ENCODE measurements at places on chromosomes 1 and 21.

- no peak for DNase-seq
These were observed 62.9 kb upstream of the SELENON start for GRCh38 chr1:25737130-25737529.

DNA sequence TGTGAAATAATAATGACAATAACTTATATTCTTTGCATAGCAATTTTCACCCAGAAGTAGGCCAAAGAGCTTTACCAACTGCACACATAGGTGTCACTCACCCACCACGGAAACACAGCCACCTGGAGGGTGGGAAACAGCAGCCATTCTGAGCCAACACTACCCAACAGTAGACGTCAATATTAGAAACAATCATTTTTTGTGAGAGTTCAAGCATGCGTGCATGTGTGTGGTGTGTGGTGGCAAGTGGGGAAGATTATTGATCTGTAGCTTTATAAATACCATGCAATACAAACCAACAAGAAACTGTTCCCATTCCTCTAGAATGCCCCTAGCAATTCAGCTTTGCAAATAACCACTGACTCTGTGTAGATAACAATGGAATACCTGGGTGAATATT is 19.1 kb downstream of the PROX1 start:
- no peak for DNase-seq

DNA sequence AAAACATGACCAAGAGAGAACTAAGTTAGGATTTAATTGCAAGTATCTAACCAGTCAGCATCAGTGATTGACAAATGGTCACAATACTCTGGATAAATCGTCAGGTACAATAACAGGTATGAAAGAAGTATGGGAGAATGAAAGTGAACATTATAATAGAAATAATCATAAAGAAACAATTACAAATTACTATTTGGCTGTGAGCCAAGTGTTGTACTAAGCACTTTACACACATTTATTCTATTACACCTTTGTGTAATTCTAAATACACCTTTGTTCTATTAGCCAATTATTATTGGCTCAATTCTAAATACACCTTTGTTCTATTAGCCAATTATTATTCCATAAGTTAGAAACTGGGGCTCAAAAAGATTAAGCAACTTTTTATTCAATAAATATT is 114.7 kb downstream of the KCNH1 start:
- DNase-seq = no peak

DNA sequence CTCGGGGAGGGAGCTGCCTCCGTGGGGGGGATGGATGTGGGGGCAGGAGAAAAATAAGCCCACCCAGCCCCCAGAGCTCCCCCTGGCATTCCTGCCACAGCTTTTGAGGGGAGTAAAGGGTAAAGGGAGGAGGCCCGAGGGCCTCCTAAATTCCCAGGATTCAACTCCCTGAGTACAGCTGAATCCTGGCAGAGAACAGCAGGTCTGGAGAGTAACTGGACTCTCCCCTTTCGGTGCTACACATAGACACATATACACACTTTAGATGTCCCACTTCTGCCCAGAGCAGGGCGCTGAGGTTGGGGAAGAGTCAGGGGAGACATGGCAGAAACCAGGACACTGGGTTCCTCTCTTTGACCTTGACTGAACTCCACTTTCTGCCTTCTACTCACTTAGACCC is 3.0 kb downstream of the KIRREL1 start:
- DNase-seq = no peak

GRCh38 chr21:45329261-45330074 is 41.8 kb upstream of the POFUT2 start:
- no peak for DNase-seq

GRCh38 chr1:6332821-6333220 is 60.7 kb downstream of the ACOT7 start:
- no peak for DNase-seq

GRCh38 chr1:166924823-166925541 is 48.9 kb upstream of the TADA1 start:
- DNase-seq = no peak

- DNase-seq = no peak
These were observed 78.0 kb downstream of the HLX start for GRCh38 chr1:220957233-220957605.

GRCh38 chr1:5576011-5576672 is 416.1 kb downstream of the NPHP4 start:
- DNase-seq = no peak

- no peak for DNase-seq
These were observed 196.0 kb downstream of the CRB1 start for GRCh38 chr1:197464044-197464443.

- DNase-seq = no peak
These were observed 8.5 kb downstream of the CGN start for GRCh38 chr1:151519667-151520066.

DNA sequence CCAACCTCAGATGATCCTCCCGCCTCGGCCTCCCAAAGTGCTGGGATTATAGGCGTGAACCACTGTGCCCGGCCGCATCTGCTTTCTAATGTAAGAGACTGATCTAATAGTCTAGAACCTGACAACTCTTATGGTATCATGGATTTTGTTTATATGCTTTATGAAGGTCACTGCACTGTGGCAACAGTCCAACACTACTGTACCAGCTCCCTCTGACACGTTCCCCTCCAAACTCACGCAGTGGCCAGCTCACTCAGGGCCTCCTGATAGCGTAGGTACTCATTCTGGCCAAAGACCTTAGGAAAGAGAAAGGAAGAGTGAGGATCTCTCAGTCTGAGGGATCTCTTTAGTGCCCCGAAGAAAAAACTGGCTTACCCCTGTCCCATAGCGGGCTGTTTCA is 6.0 kb upstream of the CFAP141 start:
- no peak for DNase-seq

DNA sequence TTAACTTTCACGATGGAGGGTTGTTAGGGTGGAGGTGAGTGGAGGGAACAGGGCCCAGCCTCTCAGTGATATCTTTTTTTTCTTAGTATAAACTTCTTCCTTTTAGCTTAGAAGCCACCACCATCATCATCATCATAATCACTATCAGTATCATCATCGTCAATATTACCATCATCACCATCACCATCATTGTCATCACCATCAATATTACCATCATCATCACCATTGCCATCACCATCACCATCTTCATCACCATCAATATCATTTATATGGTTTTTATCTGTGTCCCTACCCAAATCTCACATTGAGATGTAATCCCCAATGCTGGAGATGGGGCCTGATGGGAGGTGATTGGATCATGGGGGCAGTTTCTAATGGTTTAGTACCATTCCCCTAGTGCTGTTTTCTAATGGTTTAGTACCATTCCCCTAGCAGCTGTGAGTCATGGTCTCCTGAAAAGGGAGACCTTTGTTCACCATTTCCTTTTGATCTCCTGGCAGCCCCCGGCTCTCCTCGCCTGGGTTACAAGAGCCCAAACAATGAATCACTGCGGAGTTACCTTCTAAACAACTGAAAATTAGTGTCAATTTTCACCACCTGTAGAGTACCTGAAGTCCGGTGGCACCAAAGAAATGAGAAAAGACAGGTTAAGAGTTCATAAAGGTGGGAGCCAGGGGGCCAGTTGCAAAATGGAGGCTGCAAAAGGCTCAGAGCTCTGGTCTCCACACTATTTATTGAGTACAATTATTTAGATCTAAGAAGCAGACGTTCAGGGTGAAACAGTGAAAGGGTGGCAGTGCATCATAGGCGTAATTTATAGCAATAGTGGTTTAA is 3.1 kb upstream of the PLA2G2E start:
- no peak for DNase-seq

DNA sequence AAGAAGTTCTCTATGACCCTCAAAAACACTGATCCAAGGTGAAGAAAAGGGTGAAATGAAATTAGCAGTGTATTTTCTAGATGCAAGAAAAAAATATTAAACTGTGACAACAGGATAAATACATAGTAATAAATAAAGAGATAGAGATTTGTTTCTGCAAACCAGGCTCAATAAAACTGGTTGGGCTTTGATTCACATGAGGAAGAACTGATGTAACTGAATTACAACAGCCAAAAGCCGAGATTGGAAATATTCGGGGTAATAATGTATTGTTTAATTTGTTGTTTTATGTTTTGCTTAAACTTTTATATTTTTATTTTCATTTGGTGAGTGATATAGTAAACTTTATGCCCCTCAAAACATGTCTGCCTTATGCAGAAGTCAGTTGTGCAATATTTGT is 285.0 kb downstream of the BRINP3 start:
- no peak for DNase-seq

GRCh38 chr1:90717665-90718410 is 736 bp upstream of the BARHL2 start:
- no peak for DNase-seq

- no peak for DNase-seq
These were observed 45.5 kb upstream of the VANGL1 start for GRCh38 chr1:115596080-115596780.

DNA sequence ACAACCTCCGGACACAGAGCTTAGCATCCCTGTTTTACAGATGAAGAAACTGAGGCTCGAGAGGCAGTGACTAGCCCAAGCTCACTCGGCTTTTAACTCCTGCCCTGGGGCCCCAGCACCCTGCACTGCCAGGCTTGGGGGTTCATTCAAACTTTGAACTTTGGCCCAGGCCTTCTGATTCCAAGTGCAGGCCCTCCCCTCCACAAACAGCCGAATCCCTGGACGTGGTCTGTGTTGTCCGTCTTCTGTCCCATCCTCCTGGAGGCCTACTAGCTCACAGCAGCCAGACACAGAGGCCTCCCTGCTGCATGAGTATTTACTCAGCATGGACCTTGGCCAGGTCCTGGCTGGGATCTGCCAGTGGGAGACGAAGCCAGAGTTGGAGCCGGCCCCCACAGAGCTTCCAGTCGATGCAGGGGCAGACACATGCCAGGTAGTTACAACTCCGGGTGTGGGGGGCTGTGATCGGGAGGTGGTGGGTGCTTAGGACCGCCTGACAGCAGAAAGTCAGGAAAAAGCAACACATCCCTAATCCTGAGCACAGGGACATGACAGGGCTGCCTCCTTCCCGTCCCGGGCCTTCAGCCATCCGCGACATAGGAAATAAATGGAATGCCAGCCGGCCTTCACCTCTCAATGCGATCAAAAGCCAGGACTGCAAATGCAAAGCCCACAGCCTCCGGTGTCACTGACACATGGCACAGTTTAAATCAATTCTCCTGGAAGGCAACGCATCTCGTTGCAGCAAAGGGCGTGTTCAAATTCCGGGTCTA is 7.4 kb downstream of the IFFO2 start:
- DNase-seq = no peak

DNA sequence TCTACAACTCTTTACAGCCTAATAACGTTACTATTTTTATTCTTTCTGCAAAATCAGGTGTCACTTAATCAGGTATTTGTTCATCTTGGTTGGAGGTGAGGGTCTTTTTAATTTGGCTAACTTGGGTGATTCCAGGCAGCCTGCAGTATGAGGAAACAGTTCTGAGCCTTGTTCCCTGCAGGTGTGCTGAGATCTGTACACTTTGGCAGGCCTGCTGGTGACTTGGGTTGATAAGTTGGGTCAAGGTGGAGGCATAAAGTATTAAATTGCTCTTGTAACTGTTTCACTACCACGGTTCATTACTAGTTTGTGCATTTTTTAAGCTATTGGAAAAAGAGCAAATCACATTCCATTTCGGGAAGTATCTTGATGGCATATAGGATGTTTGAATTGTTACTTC is 10.0 kb downstream of the MAP3K21 start:
- no peak for DNase-seq

All from activated CD4-positive, alpha-beta T cell treated with anti-CD3 and anti-CD28 coated beads for 24 hours (primary cell).